ENCODE measurements at places on chromosomes 3 and 15.
A peak's percentile ranks its signal among the peaks of the same experiment; 100 is the strongest.

- no peak for DNase-seq
These were observed 531.3 kb downstream of the ROBO1 start for GRCh38 chr3:79236496-79236895.

- DNase-seq = no peak
These were observed 69.2 kb downstream of the PLXNA1 start for GRCh38 chr3:127052121-127052561.

DNA sequence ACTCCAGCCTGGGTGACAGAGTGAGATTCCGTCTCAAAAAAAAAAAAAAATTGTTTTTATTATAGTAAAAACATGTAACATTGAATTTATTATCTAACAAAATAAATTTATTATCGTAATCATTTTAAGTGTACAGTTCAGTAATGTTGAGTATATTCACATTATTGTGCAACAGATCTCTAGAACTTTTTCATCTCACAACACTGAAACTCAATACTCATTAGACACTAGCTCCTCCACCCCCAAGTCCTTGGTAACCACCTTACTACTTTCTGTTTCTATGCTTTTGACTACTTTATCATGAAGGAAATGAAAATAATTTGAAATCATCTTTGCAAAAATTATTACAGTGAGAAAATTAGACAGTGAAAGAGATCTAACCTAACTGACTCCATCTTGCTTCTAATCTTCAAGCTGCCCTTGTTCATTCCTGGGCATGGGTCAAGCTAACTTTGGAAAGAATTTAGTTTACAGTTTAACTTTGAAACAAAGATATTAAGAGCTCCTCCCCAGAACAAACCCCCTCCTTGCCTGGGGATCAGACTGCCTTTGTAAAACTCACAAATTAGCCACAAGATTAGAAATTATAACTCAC lies 15.0 kb upstream of the FYCO1 start:
- DNase-seq = no peak

GRCh38 chr15:75107908-75108838 lies 84.8 kb downstream of the PPCDC start:
- peak; percentile 38 for DNase-seq

- DNase-seq = no peak
These were observed 27.6 kb upstream of the P2RY13 start for GRCh38 chr3:151356794-151357462.

- no peak for DNase-seq
These were observed 822.3 kb upstream of the CFAP20DC start for GRCh38 chr3:59872128-59872527.

DNA sequence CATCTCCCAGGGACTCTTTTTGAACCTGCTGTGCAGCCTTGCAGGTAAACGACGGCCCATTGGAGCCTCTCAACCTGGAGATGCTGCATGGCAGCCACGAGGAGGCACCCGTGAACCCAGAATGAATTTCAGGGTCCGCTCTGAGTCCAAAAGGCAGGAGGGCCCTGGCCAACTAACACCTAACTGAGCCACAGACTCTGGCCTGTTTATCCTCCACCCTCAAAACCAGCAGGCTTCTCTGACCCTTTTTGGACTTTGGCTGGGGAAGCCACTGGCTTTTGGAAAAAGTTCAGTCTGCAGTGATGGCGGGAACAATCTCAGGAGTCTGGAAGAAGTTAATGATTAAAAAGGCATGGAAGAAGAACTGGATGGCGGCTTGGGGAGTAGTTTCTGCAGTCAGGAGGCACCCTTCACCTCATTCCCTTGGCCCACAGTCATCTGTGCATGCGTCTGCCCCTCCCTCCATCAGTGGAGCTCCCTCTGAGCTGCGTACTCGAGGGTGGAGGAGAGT lies 4.1 kb downstream of the PXYLP1 start:
- no peak for DNase-seq

GRCh38 chr15:68379759-68380290 lies 52.1 kb downstream of the ITGA11 start:
- DNase-seq = no peak

- DNase-seq = no peak
These were observed 76.1 kb upstream of the THBS1 start for GRCh38 chr15:39504808-39505207.

DNA sequence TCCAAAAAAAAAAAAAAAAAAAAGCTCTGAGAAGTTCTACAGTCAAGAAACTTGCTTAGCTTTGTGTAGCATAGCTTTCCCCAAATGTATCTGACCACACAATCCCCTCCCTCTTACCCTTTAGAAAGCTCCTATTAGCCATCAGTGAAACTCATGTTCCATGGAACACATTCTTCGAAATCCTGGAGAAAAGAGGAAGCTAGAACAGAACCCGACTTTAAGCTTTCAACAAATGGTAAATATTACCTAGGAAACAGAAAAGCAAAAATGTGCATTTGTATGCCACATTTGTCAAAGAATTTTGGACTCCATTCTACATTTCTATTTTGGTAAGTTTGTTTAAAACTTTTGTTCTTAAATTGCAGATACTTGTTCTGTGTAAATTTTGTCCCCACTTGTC lies 17.4 kb upstream of the CRTC3 start:
- DNase-seq = no peak

DNA sequence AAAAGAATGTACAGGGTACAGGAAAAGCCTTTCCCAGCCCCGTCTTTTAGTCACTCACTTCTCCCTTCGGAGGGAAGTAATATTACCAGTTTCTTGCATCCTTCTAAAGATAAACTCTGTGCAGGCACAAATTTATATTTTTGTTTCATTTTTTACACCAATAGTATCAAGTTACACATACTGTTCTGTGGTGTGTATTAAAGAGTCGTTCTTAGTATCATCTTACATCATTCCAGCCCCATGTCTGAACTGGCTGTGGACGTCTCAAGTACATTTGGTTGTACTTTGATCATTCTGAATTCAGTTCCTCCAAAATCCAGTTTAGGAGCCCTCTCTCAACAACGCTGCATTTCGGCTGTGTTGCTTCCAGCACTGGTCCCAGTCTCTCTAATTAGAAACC lies 68.7 kb downstream of the LMLN start:
- no peak for DNase-seq

DNA sequence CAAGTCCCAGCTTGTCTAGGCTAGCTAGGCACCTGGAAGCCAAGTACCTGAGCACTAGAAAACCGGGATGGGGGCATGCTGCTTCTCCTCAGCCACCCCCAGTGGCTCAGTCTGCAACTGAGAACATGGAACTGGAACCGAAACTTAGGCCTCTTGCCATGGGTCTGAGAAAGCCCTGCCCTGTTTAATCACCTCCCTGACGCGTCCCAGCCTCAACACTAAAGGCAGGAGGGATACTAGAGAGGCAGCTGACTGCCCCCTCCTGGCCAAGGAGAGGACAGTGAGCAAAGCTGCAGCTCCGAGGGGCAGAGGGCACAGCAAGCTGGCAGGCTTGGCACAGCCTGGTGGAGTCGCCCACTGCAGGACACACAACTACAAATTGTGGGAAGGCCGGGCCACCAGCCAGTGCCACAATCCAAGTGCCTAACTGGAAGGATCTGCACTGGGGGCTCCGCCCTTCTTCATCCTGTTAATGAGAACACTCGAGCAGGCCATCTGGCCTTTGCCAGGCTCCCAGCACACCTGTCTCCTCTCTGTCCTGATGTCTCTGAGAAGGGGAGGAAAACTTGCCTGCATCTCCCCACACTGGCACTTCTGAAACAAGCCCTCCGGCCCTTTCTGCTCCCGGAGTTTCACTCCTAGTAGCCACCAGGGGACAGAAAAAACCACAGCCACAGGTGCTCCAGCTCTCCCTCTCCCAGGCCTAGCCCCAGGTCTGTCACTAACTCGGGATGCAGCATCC lies 53.7 kb downstream of the BDH1 start:
- DNase-seq = no peak

GRCh38 chr3:8324747-8325146 lies 176.9 kb upstream of the LMCD1 start:
- no peak for DNase-seq

GRCh38 chr15:63381301-63382204 lies at the start of gene CA12:
Gene CA12, minus strand, starts transcription at chr15:63381846. Its CDS starts 126 bp downstream, at chr15:63381720.
- no peak for DNase-seq

DNA sequence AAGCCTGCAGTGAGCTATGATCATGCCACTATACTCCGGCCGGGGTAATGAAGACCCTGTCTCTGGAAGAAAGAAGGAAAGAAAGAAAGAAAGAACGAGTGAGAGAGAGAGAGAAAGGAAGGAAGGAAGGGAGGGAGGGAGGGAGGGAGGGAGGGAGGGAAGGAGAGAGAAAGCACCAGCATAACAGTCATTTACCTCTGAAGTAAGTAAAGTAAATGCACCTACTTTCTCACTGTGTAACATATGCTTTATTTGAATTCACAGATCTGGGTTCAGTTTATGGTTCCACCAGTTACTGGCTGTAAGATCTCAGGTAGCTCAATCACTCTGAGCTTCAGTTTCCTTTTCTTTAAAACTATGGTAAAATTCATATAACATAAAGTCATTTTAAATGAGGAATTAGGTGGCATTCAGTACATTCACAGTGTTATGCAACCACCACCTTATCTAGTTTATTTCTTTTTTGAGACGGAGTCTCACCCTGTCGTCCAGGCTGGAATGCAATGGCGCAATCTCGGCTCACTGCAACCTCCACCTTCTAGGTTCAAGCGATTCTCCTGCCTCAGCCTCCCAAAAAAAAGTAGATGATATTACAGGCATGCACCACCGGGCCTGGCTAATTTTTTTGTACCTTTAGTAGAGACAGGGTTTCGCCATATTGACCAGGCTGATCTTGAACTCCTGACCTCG lies 16.1 kb upstream of the RAD54L2 start:
- no peak for DNase-seq

- no peak for DNase-seq
These were observed 27.1 kb upstream of the VPS8 start for GRCh38 chr3:184784731-184785500.

- no peak for DNase-seq
These were observed 88.8 kb upstream of the ARHGEF3 start for GRCh38 chr3:56890448-56891091.

GRCh38 chr3:188339410-188340295 lies 185.7 kb downstream of the LPP start:
- no peak for DNase-seq

DNA sequence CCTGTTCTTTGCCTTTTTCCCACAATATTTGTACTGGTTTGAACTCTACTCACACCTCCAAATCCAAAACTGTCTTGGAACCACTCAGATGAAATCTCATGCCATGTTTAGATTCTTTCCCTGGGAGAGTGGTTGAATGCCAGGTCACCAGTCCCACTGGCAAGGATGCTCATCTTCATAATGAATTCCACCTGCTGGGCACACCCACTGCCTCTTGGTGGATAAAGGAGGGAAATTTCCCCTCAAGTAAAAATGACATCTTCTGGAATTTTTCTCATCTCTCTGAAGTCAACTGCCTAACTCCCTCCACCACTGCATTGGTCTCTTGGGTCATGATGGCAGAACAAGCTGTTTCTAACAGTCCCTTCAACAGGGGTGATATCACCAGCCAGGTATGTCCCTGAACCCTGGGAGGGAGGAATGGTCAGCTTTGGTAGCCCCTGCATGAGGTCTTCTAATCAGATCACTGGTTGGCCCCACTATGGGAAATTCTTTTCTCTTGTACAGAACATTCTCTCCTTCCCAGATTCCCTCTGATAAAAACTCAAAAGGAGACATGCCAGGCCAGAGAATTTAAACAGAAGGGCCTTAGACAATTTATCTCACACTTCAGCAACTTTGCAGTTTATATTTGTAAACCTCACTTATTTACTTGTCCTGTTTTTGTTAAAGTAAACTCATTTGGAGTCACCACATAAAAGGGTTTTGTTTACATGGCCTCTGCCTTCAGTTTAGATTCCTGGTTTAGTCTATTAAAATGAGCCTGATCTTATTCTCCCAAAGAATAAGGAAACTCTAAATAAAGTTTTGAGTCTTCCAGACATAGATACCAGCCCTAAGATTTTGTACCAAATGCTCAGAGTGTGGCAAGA lies 143.4 kb downstream of the WNT5A start:
- no peak for DNase-seq

GRCh38 chr3:108966773-108967172 lies 13.1 kb upstream of the GUCA1C start:
- no peak for DNase-seq

- DNase-seq = no peak
These were observed 65.5 kb downstream of the PEX5L start for GRCh38 chr3:179971280-179971679.

DNA sequence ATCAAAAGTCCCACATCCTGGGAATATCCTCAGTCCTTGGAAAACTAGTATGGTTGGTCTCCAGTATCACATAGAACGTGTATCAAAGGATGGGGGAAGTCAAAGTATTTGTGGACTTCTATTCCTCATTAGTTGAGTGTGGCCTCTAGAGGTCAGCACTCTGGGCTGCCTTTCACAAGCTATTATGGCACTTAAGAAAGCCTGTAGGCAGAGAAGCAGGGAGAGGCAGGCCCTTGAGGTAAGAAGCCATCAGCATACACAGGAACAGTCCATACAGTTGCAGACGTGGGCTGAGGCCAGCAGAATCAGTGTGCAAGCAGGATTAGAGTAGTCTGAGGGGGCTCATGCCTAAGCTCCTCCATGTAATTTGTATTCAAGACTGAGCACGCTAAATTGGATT lies 341.7 kb downstream of the CLSTN2 start:
- DNase-seq = no peak

- DNase-seq = no peak
These were observed 42.9 kb upstream of the MYZAP start for GRCh38 chr15:57548835-57549234.

DNA sequence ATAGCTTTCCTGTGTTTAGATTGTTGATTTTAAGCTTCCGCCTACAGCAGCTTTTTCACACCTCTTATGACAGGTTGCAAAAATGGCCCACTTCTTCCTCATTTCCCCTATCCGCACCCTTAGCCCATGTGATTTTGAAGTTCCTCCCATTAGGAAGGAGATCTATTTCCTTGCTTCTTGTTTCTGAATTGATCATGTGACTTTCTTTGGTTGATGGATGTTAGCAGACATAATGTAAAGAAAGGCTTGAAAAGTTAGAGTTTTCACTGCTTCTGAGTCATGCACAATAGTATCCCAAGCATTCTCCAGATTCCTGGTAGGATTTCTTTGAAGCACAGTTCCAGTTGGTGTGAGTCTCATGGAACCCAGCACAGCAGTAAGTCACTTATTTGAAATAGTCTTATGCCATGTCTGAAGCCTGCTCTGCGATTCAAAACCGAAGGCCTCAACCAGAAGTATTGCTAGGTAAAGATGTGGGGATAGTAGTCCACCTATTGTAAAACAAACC lies 76.6 kb downstream of the EDEM1 start:
- DNase-seq = no peak

GRCh38 chr15:33028495-33028894 lies 166.0 kb downstream of the FMN1 start:
- DNase-seq = no peak

DNA sequence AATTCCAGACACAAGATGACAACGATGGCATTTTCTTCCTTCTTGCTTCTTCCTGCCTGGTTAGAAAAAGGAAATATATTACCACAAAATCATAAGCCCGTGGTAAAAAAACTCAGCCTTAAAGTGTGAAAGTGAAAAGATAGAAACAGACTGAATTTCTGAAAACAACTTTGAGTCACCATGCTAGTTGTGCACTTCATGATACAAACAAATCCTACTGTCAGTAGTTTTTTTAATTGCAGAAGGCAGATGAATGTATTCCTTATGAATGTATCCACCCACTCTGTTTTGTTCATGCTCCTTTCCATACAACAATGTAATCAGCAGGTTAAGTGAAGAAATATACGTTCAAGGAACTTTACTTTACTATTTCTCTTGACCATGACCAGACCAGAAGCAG lies 1144.7 kb downstream of the OTOL1 start:
- DNase-seq = no peak

All from stimulated activated CD8-positive, alpha-beta memory T cell treated with anti-CD3 and anti-CD28 coated beads, Interleukin-7, amount 100 ng/mL, for 1 hour (primary cell).